NCI-H187 (cell line): ENCODE measurements at places on chromosomes 4 and X.
A peak's percentile ranks its signal among the peaks of the same experiment; 100 is the strongest.

- no peak for DNase-seq
These were observed 49.6 kb downstream of the MAP7D2 start for GRCh38 chrX:20066968-20067708.

DNA sequence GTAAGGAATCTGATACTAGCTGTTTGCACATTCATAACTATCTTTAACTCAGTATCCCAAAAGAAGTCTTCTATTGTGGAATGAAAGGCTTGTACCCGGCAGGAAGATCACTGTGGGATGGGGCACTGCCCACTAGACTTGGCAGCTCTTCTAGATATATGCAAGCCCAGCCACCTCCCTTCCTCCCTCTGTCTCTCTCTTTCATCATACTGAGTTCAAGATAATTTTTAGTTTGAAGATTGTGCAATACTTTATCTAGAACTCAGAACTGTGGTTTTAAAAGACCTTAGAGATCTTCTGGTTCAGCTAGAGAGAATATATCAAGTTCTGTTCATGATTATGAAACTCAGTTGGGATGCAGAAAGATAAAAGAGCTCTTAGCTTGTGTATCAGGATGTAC is 22.5 kb upstream of the GPR34 start:
- DNase-seq: no peak

GRCh38 chr4:113952452-113953029 is 26.9 kb downstream of the ARSJ start:
- DNase-seq: peak; percentile 3

GRCh38 chrX:10612215-10612614 is 8.2 kb downstream of the MID1 start:
- no peak for DNase-seq

GRCh38 chr4:112330921-112331320 is 33.8 kb downstream of the ALPK1 start:
- no peak for DNase-seq

- no peak for DNase-seq
These were observed 314.7 kb downstream of the PDGFC start for GRCh38 chr4:156656896-156657295.

GRCh38 chr4:56102601-56103000 is 153.9 kb downstream of the CEP135 start:
- DNase-seq: no peak

GRCh38 chrX:43964936-43965335 is 8.3 kb downstream of the NDP start:
- DNase-seq: no peak

DNA sequence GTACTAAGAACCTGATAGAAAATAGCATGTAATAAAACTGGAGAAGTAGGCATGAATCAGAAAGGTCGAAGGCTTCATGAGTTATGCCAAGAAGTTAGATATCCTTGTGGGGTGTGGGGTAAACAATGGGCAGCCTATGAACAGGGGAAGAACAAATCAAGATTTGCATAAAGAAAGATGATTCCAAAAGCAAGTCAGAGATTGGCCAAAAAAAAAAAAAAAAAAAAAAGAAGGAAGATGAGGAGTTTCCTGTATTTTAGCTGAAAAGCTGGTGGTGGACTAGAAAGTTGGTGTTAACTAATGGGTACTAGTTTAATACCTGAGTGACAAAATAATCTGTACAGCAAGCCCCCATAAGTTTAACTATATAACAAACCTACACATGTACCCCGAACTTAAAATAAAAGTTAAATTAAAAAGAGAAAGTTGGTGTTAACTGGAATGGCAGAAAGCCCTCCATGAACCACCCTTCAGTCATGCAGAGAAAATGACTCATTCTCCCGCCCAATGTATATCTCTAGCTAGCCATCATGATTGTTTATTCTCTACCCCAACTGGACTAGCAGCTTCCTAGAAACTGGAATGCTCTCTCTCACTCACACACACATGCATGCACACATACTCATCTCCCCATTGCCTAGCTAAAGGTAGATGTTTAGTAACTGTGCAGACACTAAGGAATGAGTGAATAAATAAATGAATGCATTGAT is 41.7 kb downstream of the ATP11C start:
- no peak for DNase-seq

DNA sequence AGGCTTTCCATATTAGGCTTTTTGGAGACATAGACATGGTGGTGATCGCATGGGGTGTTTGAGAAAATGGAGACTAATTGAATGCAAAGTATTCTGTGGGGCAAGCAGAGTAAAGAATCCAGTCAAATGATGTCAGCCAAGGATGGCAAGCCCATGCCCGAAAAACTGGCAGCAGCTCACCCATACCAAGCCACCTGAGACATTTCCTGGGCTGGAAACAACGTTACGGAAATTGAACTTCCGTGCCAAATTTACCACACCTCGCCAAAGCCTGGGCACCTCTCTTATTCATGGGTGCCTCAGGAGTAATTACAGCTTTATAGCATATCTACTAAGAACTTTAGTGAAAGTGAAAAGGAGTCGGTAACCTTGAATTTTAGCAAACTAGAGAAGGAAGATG is 166.4 kb downstream of the CBR4 start:
- DNase-seq: no peak

- DNase-seq: no peak
These were observed 575 bp downstream of the MAP7D2 start for GRCh38 chrX:20116087-20116576.

GRCh38 chr4:143458966-143459365 is 54.5 kb upstream of the SMARCA5 start:
- no peak for DNase-seq

DNA sequence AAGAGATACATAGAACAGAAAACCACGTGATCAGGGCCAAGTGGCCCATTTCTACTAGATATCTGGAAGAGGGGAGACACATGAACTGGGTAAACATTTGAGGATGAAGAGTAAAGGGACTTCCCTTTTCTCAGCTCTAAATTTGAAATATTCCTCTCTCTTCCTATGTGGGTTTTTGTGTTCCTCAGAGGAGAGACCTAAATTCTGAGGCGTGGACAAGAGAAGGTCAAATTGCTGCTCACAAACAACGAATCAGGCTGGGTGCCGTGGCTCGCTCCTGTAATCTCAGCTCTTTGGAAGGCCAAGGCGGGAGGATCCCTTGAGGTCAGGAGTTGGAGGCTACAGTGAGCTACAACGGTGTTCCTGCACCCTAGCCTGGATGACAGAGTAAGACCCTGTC is 216.0 kb downstream of the PTTG2 start:
- DNase-seq: no peak

- DNase-seq: no peak
These were observed 30.2 kb upstream of the TSPAN5 start for GRCh38 chr4:98688411-98689290.

GRCh38 chr4:77100234-77100633 is 24.4 kb upstream of the CCNI start:
- no peak for DNase-seq

DNA sequence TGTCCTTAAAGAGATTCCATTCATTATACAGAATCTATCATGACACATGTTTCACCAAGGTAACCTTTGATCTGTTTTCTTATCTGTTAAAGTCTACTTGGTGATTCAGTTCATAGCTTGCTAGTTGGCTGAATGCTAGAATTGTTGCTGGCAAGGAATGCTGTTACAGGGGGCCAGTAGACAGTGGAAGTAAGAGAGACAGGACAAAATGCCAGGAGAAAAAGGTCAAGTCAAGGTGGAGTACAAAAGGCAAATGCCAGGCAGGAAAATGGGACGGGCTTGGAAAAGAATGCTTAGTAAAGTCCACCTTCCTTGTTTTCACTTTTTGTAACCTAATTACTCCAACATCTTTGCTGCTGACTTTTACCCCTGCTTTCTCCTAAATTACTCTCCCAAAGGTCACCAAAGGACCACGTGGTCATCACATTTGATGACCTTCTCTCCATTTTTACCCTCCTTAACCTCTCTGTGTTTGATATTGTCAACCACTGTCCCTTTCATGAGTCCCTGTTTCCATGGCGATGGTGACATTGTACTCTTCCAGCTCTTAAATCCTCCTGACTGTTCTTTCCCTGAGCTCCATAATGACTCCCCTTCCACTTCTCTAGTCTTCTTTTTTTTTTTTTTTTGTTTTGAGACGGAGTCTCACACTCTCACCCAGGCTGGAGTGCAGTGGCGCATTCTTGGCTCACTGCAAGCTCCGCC is 24.5 kb upstream of the TAPT1 start:
- DNase-seq: no peak

GRCh38 chrX:153844509-153845082 is 14.3 kb upstream of the PDZD4 start:
- DNase-seq: no peak

- DNase-seq: no peak
These were observed 85.5 kb upstream of the IQCM start for GRCh38 chr4:149901128-149901527.

- no peak for DNase-seq
These were observed 120.1 kb downstream of the GC start for GRCh38 chr4:71663780-71664179.

DNA sequence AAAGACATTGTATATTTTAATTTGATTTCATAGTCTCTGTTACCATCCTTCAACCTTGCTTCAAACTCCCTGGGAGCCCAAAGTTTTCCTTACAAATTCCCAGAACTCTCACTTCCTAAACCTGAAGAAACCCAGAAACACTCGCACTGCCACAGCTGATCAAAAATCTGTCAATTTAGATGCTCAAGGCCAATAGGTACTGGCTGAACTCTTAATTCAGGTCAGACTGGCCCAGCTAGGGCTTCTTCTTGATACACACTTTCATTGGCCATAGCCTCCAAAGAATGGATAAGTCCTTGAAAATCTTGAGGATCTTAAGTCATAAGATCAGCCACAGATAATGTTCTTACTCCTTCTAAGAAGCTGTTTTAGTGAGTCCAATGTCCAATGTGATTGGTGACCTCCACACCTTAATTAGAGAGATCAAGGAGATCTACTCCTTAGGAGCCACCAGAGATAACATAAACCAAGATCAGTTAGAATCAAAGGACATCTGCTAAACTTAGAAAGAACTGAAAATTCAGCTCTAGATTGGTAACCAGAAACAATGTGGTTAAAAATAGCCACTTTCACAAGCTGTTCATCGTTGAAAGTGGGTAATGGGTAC is 51.5 kb downstream of the ACSL4 start:
- no peak for DNase-seq

- no peak for DNase-seq
These were observed 178.7 kb upstream of the RBPJ start for GRCh38 chr4:26141911-26142638.

- no peak for DNase-seq
These were observed 28.5 kb downstream of the EDNRA start for GRCh38 chr4:147509386-147509785.

- no peak for DNase-seq
These were observed 23.8 kb downstream of the ZFX start for GRCh38 chrX:24173115-24173847.

DNA sequence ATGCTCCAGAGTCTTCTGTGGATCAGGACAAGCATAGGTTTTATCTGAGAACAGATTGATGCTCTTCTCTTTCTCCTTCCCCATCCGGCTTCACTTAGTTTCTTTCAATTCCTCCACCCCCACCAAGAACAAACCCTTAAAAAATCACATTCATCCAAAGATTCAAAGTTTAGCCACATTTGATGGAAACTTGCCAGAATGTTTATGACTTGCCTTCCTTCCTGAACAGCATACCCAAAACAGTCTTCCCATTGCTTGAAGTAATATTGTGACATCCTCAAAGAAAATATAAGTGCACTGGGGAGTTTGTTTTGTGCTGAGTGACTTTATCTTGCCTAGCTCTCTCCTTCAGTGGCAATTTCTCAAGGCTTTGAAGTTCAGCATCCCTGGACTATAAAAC is 83.0 kb downstream of the MAGEB17 start:
- DNase-seq: no peak

GRCh38 chr4:1792832-1793495 is at the start of gene FGFR3:
TSS of gene FGFR3 (plus strand) at chr4:1793293. CDS start at chr4:1793935, 642 bp downstream.
- DNase-seq: no peak

- DNase-seq: no peak
These were observed 81.3 kb downstream of the ZNF732 start for GRCh38 chr4:223913-224497.

GRCh38 chrX:135304741-135305140 is 4.5 kb upstream of the ETDC start:
- DNase-seq: no peak

DNA sequence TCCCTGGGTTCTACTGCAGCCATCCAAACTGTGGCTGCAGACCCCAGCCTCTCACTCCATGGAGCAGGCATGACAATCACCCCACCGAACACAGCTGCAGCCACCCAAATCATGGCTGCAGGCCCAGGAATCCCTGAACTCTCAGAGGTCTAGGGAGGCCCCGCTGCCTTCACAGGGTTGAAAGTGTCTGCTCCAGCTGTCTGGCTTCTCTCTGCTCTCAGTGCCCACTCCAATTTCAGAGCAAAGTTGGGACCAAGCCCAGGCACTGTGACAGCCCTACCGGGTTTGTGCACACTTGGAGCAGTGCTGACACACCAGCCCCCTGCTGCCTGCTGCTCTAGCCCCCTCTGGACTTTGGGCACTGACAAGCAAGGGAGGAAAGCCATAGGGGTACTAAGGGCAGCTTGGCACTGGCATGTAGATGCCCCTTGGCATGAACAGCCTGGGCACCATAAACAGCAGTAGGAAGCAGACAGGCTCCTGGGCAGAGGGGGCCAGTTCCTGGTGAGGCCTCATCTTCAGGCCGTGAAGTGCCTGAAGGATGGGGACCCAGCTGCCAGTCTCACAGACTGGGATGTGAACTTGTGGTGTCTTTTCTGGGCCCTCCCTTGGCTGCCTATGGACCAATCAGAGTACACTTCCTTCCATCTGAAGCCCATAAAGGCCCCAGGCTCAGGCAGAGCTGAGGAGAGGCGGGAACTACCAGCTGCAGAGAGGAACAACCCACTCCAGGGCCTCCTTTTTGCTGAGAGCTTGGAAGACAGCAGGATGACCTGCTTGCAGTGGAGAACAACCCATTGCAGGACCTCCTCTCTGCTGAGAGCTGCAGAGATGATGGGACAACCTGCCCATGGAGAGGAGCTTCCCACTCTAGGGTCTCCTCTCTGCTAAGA is 68.8 kb downstream of the TECRL start:
- no peak for DNase-seq

DNA sequence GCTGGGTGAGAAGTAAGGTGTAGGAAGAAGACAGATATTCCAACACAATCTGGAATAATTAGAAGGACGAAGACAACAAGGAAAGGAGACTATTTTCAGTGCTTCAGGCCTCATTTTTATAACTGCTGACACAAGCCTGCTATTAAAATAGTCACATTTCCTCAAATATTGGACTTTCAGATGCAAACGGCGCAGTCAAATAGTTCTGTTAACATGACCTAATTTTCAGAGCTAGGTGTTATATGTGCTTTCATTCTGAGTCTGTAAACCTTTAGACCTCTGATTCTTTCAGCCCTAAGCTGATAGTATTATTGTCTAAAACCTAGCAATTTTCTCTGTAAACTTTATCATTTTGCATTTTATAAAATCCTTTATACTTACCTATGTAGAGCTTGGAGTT is 261.5 kb downstream of the IL1RAPL1 start:
- DNase-seq: no peak

- DNase-seq: no peak
These were observed 25.5 kb upstream of the FAM120C start for GRCh38 chrX:54208531-54208930.

- DNase-seq: peak; percentile 33
These were observed 228.8 kb upstream of the PGRMC2 start for GRCh38 chr4:128516301-128516969.

GRCh38 chr4:15396157-15396800 is 31.6 kb upstream of the C1QTNF7 start:
- DNase-seq: peak; percentile 43

GRCh38 chr4:86848136-86848535 is 1.0 kb downstream of the SLC10A6 start:
- no peak for DNase-seq
